Umbilical cord (tissue), 2 donors: ENCODE measurements at places on chromosomes 2 and 18. TPM values are rescaled to one million over a fixed set of nuclear protein-coding genes. Genes with fewer than 3 reads are reported as not detected.

Gene DNER
- total RNA-seq: 4.1 TPM

Gene DYSF
- 2.9 TPM for total RNA-seq

- DNase-seq: no peak
Measured at GRCh38 chr2:173952267-173953046, 12.7 kb downstream of the SP3 start.

- DNase-seq: peak; percentile 6
Measured at GRCh38 chr18:13725566-13726231, 659 bp downstream of the FAM210A start.

GRCh38 chr2:236706288-236706687 is 136.7 kb downstream of the ACKR3 start:
- no peak for DNase-seq

DNA sequence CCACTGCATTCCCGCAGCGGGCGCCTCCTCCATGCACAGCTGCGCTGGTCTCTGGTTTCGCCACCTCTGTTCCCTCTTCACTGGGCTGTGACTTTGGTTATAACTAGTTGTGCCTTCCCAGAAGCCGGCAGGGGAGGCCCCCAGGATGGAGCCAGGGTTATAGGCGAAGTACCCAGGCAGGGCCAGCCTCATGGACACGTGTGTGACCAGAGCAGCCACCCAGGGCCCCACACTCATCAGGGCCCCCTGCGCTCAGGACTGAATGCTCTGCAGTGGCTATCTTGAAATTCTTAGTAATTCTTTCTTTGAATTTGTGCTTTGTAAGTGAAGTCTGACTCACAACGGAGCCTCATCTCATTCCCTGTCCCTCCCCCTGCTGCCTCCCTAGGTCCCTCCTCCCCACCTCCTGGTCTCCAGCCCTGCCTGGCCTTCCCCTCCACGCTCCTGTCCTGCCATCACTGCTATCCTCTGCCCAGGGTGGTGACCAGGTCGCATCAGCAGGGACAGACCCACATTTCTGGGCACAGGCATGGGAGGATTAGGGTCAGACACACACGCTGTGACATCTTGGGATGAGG is 38.1 kb upstream of the LBH start:
- DNase-seq: peak; percentile 85

- DNase-seq: no peak
Measured at GRCh38 chr18:39380866-39381265, 1815.3 kb upstream of the CELF4 start.
